ENCODE measurements at places on chromosomes 2 and 18. TPM values are rescaled to one million over a fixed set of nuclear protein-coding genes. Genes with fewer than 3 reads are reported as not detected.

DNA sequence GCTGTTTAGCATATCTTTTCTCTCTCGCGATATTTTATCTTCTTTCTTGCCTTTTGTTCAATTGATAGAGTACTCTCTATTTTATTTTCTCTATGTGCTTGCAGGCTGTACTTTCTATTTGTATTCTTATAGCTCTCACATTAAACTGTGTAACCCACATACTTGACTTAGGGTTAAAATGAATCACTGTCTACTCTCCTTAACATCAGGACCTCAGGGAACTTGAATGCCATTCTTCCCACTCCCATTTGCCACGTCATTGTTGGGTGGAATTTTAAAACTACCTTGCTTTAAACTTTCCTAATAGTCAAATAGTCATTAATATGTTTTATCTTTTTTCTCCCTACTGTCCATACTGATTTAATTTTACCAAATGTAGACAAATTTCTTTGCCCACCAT is 269.7 kb downstream of the ALPK2 start:
- H3K27ac ChIP-seq = no peak overlapping the region
- no peak for DNase-seq
- H3K36me3 ChIP-seq = no peaks in the 10 kb centered on the region

- H3K27me3 ChIP-seq = no peaks in the 10 kb centered on the region
- DNase-seq = no peak
- no peaks in the 10 kb centered on the region for H3K4me1 ChIP-seq
- H3K36me3 ChIP-seq = no peaks in the 10 kb centered on the region
- H3K4me3 ChIP-seq = no peak overlapping the region
These were observed 289.3 kb upstream of the RAB12 start for GRCh38 chr18:8319798-8320489.

DNA sequence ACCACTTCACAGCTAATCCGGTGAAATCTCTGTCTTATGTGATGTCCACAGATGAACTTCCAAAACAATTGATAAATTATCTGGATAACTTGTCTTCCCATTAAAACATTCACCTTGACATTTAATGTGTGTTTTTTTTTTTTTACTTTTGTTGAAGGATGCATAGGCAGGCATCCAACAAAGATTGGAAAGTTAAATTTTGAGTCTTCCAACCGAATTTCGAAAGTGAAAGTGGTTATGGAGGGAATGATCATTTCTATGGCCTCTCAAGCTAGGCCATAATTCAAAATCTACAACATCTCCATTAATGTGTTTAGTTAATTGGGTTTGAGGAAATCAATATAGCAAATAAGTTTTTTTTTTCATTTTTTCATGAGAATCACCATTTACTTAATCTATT is 1495.5 kb upstream of the ACVR2A start:
- H3K27me3 ChIP-seq = no peaks in the 10 kb centered on the region
- no peaks in the 10 kb centered on the region for H3K36me3 ChIP-seq
- no peaks in the 10 kb centered on the region for H3K4me1 ChIP-seq
- DNase-seq = no peak
- no peak overlapping the region for H3K4me3 ChIP-seq
- H3K27ac ChIP-seq = no peak overlapping the region

GRCh38 chr2:199946836-199947235 is 8.5 kb downstream of the TYW5 start:
- peaks cover 38% of the 10 kb centered on the region for H3K4me1 ChIP-seq
- no peaks in the 10 kb centered on the region for H3K27me3 ChIP-seq
- peaks cover 34% of the 10 kb centered on the region for H3K36me3 ChIP-seq
- no peak for DNase-seq

Gene BIN1
- 140 TPM for total RNA-seq
